GOT3 (cell line): ENCODE measurements at places on chromosomes 3 and 15.

DNA sequence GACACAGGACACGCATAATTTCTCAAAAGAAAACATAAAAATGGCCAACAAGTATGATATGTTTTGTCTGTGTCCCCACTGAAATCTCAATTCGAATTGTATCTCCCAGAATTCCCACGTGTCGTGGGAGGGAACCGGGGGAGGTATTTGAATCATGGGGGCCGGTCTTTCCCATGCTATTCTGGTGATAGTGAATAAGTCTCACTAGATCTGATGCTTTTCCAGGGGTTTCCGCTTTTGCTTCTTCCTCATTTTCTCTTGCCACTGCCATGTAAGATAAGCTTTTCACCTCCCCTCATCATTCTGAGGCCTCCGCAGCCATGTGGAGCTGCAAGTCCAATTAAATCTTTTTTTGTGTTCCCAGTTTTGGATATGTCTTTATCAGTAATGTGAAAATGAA is 12.1 kb upstream of the POU1F1 start:
- DNase-seq = no peak

- no peak for DNase-seq
Measured at GRCh38 chr15:95448531-95449229, 881.8 kb upstream of the NR2F2 start.

GRCh38 chr3:25566358-25566920 is 98.3 kb downstream of the TOP2B start:
- DNase-seq = no peak

DNA sequence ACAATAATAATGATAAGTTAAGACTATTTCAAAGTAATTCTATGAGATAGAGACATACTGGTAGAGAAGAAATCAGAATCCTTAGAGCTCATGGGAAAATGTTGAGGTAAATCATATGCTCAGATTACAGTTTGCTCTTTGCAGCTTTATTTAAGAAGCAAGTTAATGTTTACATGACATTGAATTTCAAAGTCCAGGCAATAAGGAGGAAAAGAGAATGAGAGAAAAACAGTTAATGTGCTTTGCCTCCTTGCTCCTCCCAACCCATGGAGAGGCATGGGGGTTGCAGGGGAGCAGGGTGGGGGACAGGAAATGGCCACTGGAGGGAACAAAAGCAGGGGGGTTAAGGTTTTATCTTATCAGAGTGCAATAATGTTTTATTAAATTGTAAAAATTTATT is 42.2 kb upstream of the ZBTB38 start:
- DNase-seq = no peak

GRCh38 chr3:129312021-129312639 is 33.5 kb downstream of the HMCES start:
- DNase-seq = no peak

DNA sequence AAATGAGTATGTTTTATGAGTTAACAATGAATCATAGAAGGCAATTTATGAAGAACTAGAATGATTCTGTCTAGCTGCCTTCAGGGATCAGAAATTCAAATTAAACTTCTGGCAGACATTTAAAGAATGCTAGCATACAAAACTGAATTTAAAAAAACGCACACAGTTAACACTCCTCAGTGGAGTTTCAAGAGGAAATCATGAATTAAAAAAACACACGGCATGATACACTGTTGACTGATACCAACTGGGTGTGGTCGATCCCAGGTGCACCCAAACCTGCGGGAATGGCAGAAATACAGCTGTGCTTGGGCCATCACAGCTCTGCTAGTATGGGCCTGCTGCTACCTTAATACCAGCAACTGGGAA is 526.0 kb downstream of the FOXP1 start:
- no peak for DNase-seq

DNA sequence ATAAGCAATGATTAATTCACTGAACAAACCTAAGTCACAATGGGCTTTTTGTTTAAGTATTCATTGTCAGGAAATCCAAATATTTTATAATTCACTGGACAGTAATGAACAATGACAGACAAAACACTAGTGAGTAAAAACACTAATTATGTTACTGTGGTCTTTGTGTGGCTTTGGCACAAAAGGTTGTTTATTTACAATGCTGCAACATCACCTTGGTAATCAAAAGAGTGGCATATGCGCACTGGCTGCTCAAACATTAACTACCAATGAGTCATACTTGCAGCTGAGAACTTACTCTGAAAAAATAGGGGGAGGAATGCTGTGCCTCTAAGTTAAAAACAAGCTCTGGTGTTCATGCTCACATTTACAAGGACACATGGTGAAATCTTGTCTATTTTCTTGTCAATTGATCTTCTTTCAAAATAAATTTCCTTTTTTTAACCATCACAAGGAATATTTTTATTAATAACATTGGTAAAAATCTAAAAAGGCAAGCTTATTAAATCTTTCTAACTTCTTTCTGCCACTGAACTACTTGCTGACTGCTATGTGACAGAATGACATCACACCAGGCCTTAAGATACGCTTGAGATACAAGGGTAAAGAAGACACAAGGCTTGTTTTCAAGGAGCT is 85.2 kb upstream of the PPIB start:
- no peak for DNase-seq

GRCh38 chr3:33256249-33256648 is 21.0 kb upstream of the FBXL2 start:
- DNase-seq = no peak

GRCh38 chr3:17672506-17672905 is 69.9 kb downstream of the TBC1D5 start:
- DNase-seq = no peak

- DNase-seq = no peak
Measured at GRCh38 chr15:29142129-29142747, 127.4 kb downstream of the NSMCE3 start.

DNA sequence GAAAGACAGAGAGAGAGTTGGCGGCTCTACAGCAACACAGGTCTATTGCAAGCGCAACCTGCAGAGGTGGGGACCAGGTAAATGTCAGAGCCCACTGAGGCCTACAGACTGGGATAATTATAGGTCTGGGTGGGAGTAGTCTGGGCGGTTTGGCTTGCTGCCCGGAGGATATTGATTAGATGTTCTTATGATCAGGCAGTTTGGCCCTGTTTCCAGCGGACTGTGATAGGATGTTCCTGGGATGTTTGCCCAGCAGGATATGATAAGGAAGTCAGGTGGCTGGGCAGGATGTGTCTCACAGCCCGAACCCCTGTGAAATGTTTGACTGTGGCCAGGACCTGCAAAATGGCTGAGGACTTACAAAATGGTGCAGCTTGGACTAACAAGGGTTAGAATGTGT is 364.9 kb downstream of the NAALADL2 start:
- DNase-seq = no peak

DNA sequence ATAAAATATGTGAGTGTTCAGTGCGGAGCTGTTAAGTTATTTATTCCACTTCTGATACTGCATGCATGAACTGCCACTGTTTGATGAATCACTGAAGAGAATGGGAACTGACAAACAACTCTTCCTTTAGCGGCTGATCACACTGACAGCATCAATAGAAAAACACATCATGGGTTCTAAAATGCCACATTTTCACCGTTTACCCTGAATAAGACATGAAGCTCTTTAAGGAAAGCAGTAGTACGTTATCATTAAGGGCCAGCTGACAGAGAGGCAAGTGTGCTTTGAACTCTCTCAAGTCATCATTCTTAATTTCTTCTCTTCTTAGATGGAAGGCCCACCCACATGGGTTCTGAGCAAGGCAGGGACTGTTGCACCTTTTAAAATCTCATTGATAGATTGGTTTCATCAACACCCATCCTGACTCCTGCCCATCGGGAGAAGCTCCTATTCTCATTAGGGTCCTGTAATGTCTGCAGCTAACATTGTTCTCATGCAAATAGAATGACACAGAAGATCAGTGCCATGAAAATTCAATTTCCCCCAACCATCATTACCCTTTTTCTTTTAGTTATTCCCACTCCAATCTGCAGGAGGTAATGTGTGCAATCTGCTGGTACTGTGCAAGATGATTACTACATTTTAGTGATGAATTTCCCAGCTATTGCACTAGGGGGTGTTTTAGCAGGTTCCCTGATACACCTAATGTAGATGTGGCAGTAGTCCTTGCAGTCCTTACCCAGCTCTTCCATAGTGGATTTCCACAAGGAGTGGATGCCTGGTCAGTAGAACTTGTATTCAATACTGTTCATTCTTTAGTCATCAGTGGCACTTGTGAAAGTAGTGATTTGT is 119.1 kb downstream of the ROBO2 start:
- DNase-seq = no peak
